ENCODE measurements at places on chromosomes 2 and 18.

- DNase-seq, result no peak
Measured at GRCh38 chr2:149167001-149167780, 128.7 kb downstream of the LYPD6B start.

DNA sequence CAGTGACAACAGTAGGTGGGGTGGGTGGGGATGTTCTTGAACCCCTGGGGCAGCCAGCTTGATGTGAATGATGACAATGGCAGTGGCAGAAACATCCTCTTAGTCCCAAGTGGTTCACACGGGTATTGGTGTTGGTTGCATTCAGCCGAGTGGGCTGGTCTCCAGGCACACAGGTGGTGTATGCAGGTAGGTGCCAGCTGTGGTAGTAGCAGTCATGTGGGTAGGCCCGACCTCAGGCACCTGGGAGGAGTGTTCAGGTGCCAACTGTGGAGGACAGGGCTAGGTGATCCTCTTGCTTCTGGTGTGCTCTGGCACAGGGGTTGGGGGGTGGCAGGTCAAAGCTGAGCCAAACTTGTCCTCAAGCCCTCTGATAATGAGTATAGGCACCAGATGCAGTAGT is 327.6 kb upstream of the CYP26B1 start:
- no peak for DNase-seq

GRCh38 chr2:85875350-85876050 is 13.3 kb downstream of the ST3GAL5 start:
- no peak for DNase-seq

DNA sequence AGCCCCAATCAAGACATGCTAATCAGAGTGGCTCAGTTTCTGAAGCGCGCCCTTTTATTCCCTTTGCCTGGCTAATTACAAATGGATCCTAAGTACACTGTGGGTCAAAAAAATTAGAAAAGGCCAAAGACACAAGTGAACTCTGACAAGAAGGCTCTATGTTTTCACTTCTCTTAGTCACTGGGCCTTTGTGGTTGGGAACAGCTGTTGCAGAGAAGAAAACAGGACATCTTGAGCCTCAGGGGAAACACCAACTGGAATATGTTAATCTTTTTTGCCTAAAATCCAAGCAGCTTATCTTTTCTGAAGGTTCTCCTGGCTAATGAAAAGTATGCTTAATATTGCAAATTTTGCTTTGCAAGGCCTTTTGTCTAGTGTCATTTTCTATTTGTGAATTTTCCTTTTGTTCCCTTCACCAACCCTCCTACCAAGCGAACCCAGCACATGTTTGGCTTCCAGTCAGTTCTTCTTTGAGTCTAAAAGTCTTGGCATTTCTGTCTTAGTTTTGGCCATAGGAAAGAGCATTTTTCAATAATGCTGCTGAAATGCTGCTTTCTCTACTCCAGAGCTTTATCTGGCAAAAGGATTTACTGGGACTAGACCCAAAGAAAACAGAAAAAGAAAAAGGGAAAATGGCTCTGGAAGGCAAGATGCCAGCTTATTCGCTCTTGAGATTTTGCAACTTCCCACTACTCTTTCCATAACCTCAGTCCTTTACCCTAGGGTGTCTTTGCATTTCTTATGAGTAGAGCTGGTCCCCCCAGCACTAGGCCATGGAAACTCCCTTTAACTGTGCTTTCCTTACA is 440.2 kb upstream of the ST6GAL2 start:
- DNase-seq, result no peak

- DNase-seq, result no peak
Measured at GRCh38 chr2:62687636-62688035, 17.9 kb upstream of the EHBP1 start.

DNA sequence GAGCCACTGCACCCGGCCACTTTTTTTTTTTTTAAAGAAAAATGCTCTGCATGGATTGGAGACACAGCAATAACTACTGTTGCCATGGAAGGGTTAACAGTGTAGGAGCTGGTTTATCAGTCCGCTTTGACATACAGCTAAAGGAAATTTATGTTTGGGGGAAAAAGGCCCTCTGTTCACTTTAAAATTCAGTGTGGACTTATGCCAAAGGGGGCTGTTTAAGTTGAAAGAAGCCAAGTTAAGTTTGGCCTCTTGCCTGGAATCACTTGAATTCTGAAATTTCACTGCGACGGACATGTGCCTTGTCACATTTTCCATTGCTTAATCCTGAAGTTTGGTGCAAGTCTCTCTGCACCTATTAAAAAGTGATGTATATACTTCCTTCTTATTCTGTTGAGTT is 3.1 kb downstream of the KCNE4 start:
- no peak for DNase-seq
